ENCODE measurements at places on chromosomes 6 and 20.

DNA sequence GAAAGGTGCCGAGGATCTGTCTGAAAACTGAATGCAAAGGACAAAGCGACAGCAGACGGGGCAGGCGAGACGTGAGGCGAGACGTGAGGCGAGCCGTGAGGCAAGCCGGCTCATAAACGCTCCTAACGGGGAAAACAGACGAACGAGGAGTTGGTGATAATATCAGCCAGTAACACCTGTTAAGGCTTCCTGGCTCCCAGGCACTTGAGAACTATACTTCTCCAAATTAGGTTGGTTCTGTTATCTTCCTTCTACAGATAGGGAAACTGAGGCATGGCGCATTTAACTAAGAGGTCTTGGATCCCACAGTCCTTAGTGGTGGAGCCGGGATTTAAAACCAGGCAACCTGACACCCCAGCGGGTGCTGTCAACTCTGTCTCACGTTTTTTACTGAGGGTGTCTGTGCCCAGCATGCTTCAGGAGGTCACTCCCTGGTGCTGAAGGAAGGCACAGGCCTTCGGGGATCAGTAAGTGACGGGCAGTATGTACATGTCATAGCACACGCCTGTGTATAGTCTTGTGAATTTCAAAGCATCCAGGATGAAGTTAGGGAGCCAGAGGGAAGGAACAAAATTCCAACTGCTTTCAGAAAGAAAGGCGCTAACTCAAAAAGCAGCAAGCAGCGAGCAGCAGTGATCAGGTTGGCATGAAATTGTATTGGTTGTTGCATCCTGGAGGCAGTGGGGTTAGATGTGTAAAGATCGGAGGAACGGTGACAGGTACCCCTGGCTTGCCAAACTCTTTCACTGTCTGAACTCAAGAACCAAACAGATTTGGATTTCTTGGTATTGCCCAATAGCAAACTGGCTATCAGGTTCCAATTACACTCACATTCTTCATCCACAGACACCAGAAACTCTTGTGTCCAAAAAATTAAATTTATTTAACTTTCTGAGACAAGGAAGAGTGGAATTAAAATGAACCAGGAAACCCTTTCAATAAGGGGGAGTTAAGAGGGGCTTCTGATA lies 318.7 kb downstream of the THBS2 start:
- DNase-seq: no peak

- DNase-seq: no peak
Observed at GRCh38 chr6:41678511-41679084, 40.3 kb downstream of the MDFI start.

- peak; percentile 57 for DNase-seq
Observed at GRCh38 chr6:97591955-97592354, 308.9 kb upstream of the MMS22L start.

GRCh38 chr6:157585274-157586087 lies 204.5 kb downstream of the ZDHHC14 start:
- DNase-seq: no peak
